Fibroblast of skin of back (primary cell): ENCODE measurements at places on chromosomes 16 and 17.
A peak's percentile ranks its signal among the peaks of the same experiment; 100 is the strongest.

DNA sequence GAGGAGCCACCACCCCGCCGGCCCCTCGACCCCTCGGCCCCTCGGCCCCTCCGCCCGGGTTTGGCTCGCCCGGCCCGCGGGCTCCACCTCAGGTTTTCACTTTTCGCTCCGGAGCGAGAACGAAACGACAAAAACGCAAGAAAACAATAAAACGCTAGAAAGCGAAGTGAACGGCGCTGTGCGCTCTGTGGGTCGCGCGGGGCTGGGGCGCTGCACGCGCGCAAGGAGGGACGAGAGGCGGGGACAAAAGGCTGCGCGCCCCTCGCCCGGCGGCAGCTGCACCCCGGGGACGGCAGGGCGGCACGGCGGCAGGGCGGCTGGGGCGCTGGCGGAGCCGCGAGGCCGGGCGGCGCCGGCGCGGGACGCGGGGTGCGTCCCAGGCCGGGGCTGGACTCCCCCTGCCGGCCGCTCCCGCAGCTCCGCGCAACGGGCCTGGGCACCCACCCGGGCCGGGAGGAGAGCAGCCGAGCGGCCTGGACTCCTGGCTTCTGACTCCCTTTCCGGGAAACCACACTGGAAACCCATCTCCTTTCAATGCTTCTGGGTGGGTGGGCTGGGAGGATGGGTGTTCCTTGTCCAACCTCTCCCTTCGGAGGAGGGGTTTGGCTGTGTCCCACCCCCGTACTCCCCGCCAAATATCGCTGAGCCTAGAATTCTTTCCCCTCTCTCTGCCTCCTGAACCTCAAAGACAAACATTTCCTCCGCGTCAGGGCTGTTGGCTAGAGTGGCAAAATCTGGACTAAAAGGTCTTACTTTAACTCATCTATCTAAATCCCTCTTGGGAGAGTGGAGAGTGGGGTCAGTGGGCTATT lies 9.9 kb downstream of the TBX2 start:
- DNase-seq = peak; percentile 69

GRCh38 chr16:11429123-11429522 lies 83.9 kb downstream of the RMI2 start:
- no peak for DNase-seq

DNA sequence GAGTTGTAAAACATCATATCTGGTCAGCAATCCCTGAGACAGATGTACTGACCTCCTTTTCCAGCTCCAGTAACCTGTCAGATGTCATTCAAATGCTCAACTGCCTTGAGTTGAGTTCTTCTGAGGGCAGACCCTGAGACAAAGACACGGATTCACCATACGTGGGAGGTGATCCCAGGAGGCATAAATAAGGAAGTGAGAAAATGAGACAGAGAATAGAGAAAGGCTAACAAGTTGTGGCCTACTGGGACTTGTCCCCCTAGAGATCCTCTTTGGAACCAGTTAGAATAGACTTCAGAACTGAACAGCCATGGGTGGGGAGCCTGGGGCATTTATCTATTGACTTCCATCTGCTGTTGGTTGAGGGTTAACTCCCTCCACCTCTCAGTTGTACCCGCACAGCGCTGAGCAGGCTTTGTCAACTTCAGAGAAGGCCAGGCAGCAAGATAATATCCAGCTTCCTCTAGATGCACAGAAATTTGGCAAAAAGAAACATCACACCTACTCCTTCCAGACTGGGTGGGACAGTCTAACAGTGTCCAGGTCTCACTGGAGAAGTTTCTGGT lies 123.0 kb upstream of the DYNLRB2 start:
- DNase-seq = no peak

DNA sequence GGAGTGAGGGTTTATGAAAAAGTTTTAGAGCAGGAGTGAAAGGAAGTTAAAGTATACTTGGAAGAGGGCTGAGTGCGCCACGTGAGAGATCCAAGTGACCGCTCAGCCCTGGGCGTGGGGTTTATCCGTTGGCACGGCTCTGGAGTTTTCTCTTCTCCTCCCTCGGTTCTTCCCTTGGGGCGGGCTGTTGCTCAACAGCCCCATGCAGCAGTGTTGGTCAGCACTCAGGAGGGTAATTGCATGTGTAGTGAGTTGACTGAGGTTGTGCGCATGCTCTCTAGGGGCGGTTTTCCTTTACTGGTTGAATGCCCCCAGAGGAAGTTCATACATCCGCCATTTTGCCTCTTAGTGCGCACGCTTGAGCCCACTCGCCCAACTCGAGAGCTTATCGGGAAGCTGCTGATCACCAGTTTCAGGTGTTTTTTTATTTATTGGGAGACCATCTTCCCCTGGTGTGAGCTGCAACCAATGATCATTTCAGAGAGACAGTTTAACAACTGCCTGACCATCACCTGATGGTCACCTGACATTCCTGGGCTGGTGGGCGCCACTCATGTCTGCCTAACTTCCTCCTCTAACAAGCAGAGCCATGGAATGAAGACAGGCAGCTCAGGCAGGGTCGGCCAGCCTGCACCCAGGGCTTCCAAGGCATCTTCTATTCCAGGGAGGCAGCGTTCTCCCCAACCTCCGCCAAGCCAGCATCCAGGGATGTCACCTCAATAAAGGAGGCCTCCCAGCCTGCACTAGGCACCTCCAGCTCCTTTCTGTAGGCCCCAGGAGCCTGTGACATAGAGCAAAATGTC lies 41.3 kb upstream of the DNAH17 start:
- DNase-seq = no peak

DNA sequence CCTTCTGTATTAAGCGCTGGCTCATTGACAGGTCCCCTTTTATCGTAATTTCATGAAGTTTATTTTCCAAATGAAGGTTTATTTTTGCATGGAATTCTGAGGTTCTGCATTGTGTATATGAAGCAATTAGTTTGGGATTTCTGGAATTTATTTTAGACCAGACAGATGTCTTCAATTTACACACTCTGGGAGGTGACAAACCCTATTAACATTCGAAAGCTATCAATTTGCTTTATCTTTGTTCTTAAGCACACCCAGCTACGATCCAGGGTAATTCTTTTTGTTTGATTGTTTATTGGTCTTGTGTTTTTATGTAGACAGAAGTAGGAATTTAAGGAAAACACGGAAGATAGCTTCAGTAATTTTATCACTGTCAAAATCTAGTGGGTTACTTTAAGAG lies 264.6 kb downstream of the HS3ST3A1 start:
- no peak for DNase-seq

- DNase-seq = peak; percentile 80
These were observed 304.4 kb downstream of the FOXL1 start for GRCh38 chr16:86882586-86883280.

DNA sequence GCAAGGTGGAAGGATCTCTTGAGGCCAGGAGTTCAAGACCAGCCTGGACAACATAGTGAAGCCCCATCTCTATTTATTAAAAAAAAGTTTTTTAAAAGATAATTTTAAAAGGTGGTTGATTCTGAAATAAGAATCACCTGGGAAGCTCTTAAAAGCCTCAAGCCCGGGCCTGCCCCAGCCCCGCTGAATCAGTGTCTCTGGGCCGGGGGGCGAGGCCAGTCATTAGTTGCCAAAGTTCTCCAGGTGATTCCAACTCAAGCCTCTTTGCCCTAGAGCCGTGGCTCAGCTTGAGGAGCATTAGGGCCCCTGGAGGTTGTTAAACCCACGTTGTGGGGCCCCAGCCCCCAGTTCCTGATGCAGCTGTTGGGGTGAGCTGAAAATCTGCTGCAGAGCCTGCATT lies 24.6 kb downstream of the JPH3 start:
- no peak for DNase-seq

- peak; percentile 44 for DNase-seq
These were observed 4.7 kb downstream of the COQ7 start for GRCh38 chr16:19071811-19072777.
